Karpas-422 (cell line): ENCODE measurements at places on chromosomes 5 and 9.

DNA sequence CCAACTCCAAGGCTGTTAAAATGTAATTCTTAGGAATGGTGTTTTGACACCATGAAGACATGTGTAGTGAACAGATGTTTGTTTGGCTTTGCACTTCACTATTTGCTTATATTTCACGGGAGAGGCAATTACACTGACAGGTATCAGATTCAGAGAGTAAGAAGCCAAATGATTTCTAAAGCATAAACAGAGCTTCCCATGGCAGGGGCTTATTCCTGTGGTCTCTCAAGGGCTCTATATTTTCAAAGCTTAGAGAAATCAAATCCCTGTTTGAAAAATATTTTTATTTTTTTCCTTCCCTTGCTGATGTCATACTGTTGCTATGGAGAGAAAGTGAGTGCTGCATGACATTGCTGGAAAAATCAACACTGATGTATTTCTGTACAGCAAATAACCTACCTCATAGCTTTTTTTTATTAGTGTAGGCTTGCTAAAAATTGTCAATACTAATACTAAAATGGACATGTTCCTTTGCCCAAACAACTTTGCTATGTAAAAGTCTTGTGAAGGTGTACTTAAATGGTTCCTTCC lies 161.4 kb downstream of the GIN1 start:
- DNase-seq, result no peak

- no peak for DNase-seq
Measured at GRCh38 chr5:16897284-16897704, 38.8 kb downstream of the MYO10 start.

- DNase-seq, result no peak
Measured at GRCh38 chr5:54772684-54773083, 212.7 kb downstream of the ESM1 start.

GRCh38 chr9:76687861-76688391 lies 76.3 kb upstream of the PCA3 start:
- no peak for DNase-seq

GRCh38 chr9:136090056-136090735 lies 4.9 kb downstream of the NACC2 start:
- DNase-seq, result no peak
